ENCODE measurements at places on chromosomes 12 and 14.
A peak's percentile ranks its signal among the peaks of the same experiment; 100 is the strongest.

GRCh38 chr14:24119691-24120090, 4.9 kb upstream of the NRL start:
- DNase-seq: no peak

GRCh38 chr12:19409376-19409775, 29.9 kb upstream of the AEBP2 start:
- DNase-seq: no peak

DNA sequence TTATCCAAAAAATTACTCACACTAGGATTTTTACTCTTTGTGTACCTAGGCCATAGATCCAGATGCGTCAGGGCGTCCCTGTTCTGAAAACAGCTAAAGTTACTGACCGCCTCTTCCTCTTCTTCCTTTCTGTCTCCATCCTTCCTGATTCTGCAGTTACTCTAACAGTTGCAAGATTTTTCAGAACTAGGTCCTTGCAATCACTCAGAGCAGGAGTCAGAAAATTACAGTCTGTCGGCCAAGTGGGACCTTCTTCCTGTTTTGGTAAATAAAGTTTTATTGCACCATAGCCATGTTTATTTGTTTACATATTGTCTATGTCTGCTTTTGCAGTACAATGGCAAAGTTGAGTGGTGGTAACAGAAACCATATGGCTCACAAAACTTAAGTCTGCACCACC, 25.6 kb upstream of the FGF6 start:
- DNase-seq: no peak

DNA sequence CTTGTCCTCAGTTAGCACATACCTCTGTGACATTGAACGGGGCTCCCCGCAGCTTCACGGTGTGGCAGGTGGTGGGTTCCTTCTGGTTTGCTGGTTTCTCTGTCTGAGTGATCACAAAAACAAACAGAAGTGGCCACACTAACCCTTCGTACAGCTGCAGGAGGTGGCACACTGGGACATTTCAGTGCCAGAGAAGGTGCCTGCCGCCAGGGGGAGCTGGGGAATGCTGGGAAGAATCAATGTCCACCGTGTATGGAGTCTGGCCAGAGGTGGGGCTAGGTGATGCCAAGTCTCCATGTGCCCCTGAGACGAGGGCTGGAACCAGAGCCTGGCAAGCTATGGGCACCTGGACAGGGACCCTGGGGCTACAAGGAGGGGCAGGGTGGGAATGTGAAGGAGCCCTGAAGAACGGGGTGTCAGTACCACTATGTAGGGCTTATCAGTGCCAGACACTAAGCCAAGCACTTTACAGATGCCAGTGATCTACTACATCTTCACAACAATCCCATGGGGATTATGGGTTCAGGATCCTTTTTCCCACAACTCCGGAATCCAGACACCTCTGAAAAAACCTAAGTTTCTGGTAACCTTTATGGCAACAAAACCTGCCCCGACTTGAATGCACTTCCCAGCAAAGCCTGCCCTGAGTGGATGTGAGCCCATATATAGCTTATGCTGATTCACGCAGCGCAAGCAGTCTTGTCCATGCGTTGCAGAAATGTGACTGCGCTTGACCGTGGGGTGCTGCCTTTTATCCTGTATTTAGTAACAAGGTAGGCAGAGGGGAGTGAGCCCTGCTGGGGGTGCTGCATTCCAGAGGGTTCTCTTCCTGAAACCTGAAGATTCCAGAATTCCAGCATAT, 10.8 kb downstream of the RBM19 start:
- no peak for DNase-seq

- DNase-seq: peak; percentile 80
Observed at GRCh38 chr14:74867673-74868072, 8.3 kb downstream of the PROX2 start.

GRCh38 chr12:32303174-32303549, 96.2 kb upstream of the FGD4 start:
- no peak for DNase-seq

- no peak for DNase-seq
Observed at GRCh38 chr12:124379938-124380754, 85.3 kb downstream of the RFLNA start.

DNA sequence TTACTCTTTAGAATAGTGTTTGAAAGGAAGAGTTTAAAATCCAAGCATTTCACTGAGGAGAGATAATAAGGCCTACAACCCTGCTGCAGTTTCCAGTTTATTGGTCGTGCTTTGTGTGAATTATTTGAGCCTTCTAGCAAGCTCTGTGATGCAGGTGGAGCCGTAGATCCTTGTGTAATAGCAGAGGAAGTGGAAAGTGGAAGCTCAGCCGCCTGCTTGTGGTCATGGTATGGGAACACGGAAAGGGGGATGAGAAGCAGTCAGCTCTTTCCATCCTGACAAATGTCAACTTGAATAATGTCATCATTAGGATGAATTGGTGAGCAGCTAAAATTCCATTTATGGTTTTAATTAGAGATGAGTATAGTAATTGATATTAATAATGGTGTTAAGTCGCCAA, 29.1 kb downstream of the SYNE2 start:
- no peak for DNase-seq

- peak; percentile 32 for DNase-seq
Observed at GRCh38 chr14:104386151-104386841, 193.3 kb upstream of the C14orf180 start.

GRCh38 chr12:44246482-44247105, 410.7 kb downstream of the TMEM117 start:
- no peak for DNase-seq

DNA sequence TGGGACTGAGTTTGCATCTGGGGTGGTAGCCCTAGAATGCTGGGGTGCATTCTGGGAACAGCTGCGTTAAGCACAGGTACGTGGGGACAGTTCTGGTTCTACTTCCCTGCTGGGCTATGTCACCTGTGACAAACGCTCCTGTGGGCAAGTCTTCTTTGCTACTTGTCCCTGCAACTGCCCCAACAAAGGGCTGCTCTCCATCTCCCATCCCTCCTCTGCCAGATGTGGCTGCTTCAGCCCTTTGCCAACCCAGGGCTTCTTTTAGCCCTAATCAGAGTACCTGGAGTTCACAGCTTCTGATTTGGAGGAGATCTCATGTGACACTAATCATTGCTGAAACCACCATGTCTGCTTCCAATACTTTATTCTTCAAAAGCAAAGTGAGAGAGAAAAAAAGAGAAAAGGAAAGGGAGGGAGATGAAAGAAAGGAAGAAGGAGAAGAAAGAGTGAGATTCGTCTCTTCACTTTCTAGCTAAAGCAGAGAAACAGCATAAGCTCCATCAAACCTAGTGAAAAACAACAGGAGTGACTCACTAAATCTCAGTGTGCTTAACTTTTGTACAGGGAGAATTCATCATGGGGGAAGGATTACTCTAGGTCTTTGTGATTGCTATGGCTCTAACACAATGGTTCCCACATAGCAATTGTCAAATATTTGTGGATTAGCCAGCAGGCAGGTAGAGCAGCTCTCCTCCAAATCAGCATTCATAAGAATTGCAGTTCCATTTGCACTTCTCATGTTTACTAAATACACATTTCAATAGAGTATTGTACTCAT, 174.8 kb downstream of the LRIG3 start:
- DNase-seq: no peak

DNA sequence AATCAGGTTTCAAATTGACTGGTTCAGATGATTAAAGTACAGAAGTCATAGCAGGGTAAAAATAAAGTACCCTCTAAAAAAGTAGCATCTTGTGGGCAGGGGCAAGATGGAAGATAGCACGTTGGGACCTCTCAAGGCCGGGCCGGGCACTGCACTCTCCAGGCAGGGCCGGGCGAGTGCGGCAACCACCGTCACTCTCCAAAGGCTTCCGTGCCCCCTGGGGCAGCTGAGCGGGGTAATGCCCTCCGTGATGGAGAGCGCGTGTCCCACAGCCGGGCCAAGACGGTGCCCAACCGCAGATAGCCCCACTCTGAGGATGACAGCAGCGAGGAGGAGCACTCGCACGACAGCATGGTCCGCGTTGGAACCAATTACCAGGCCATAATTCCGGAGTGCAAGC, 8.6 kb upstream of the PLXNC1 start:
- DNase-seq: no peak

DNA sequence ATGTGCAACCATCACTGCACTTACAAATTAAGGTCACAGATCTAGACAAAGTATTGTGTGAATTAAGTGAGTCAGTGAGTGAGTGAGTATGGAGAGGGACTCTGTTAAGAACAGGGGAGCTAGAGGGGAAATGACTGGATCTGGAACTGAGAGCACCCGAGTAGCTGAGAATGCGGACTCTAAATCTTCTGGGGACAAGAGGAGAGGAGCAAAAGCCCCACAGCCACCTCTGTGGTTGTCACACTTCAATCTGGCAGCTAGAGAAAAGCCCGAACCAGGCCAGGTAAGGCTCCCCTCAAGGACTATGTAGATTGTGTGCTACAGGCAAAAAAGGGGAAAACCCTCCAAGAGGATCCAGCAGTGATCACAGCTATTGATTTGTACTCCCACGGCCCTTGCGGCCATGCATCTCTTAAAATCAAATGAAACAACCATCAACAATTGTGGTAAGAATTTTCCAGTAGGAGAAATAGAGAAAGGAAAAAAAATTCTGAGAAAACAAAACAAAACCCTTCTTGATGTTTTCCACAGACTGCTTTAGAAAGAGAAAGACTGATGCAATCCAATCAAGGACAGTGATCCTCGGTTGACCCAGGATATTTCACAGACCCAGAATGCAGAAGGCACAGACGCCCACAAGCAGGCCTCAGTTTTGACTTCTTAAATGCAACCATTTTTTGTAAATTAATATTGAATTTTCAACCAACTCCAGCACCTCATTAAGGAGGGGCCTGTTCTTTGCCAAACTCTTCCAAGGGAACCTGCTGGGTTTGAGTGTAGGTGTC, 109.6 kb downstream of the SLC38A6 start:
- no peak for DNase-seq

GRCh38 chr14:20274062-20274461, 31.7 kb downstream of the TTC5 start:
- no peak for DNase-seq

- no peak for DNase-seq
Observed at GRCh38 chr12:118035190-118036041, 18.9 kb downstream of the RFC5 start.

DNA sequence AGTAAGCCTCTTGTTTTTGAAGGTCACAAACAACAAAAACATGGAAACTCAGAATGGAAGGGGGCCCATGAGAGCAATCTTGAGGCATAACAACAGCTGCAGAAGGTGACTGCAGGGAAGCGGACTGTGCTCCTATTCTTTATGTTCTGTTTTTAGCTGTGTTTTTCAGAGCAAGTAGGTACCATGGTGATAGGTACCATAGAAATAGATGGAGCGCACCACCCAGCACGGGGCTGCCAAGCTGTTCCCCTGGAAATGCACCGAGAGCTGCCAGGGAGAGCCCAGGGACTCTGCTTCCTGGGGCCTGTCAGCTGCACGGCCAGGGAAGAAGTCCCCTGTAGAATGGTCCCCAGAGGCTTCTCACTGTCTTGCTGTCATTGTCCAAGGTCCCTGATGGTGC, 32.8 kb downstream of the DGLUCY start:
- no peak for DNase-seq

DNA sequence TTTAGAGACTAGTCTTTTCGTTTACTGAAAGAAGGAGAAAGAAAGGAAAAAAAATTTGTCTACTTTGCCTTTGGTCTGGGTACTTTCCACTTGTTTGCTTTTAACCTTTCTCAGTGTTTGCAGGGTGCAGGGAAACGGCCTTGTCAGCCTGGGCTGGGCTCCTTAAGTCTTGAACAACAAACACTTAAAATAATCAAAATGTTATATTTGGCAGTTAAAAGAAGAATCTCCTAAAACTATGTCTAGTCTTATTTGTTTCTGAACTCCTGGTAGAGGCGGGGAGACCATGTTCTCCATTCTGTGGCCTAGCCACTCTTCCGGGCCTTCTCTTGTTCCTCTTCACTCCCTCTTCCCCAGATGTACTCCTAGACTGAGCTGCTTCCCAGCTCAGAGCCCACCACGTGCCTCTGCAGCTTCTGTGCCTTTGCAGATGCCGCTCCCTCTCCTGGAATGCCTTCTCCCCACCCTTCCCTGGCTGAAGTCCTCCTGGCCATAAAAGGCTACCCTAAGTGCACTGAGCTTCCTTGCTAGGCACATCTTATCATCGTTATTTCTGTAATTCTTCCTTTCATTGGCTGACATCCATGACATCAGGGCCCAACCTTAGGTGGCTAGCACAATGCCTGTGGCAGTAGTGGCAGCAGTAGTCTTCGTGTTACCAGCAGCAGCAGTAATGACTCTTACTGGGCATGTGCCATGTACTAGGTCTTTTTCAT, 432.9 kb downstream of the ZFP36L1 start:
- DNase-seq: no peak

DNA sequence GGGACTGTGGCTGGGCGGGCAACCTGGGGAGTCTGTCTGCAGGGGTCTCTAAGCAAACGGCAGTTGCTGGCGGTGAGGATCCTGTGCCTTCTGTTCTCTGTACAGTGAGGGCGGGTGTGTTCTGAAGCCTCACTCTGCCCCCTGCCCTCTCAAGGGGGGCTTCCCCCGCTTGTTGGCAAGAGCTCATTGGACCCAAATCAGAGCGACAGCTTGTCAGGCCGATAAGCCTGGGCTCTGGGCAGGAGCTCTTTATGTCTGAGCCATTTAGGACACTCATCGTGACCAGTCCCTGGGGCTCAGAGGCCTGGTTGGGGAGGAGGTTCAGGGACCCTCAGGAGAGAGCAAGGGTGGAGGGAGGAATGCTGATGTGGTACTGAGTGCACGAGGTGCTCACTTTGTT, 136.0 kb downstream of the TSPAN9 start:
- DNase-seq: peak; percentile 96

- no peak for DNase-seq
Observed at GRCh38 chr14:48563489-48563888, 888.1 kb upstream of the MDGA2 start.

DNA sequence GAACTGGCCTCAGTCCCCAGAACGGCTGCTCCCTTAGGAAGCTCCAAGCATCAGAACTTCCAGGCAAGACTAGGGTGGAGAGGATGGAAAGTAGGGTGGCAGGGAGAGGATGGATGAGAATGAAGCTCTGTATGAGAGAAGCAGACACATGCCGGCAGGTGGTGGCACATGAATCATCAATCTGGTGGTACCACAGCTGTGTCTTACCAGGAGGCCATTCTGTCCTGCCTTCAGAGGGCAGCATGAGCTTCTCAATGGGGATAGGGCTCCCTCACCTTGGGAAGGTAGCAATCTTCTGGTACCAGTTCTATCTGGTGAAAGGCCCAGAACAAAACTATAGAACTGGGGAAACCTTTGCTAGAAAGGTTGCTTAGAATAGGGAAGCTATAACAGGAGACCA, 55.4 kb upstream of the PYGL start:
- no peak for DNase-seq
